ENCODE measurements at places on chromosomes 6 and 20. TPM values are rescaled to one million over a fixed set of nuclear protein-coding genes. Genes with fewer than 3 reads are reported as not detected.

DNA sequence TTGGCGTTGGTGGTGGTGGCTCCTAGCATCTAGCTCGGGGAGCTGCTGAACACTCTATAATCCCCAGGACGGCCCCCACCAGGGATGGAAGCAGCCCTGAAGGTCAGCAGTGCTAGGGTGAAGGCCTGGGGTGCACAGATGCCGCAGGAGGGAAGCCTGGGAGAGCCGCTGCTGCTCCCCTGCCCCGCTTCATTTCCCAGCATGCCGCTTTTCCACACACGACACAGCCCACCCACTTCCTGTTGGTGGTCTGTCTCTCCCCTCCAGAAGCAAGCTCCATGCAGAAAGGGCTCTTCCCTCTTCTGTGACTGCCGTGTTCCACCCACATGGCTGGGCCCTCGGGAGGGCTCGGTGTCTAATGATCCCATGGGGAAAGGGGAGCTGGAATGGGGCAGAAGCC is 35.3 kb downstream of the GNAS-AS1 start:
- no peak overlapping the region for H3K27ac ChIP-seq
- DNase-seq: no peak
- no peaks in the 10 kb centered on the region for H3K27me3 ChIP-seq
- H3K4me1 ChIP-seq: no peaks in the 10 kb centered on the region
- no peak overlapping the region for H3K4me3 ChIP-seq

DNA sequence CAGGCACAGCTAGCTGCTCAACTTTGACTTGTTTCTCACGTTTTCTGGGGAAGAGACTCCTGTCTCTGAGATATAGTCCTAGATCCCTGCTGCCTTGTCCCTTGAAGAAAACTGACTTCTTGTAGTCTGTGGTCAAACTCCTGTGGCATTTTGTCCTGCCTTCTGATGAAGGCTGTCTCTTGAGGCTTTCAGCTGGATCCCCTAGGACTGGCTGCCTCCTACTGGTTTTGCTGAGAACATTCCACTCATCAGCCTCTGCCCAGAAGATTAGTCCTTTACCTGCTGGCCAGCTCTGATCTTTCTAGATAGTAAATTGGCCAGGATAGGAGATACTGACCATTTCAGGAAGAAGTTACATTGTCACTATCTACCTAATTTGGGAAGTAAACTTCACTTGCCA is 71.9 kb upstream of the CNR1 start:
- H3K36me3 ChIP-seq: no peaks in the 10 kb centered on the region
- DNase-seq: no peak
- no peak overlapping the region for H3K4me3 ChIP-seq
- no peaks in the 10 kb centered on the region for H3K4me1 ChIP-seq
- H3K27me3 ChIP-seq: no peaks in the 10 kb centered on the region
- no peak overlapping the region for H3K27ac ChIP-seq

DNA sequence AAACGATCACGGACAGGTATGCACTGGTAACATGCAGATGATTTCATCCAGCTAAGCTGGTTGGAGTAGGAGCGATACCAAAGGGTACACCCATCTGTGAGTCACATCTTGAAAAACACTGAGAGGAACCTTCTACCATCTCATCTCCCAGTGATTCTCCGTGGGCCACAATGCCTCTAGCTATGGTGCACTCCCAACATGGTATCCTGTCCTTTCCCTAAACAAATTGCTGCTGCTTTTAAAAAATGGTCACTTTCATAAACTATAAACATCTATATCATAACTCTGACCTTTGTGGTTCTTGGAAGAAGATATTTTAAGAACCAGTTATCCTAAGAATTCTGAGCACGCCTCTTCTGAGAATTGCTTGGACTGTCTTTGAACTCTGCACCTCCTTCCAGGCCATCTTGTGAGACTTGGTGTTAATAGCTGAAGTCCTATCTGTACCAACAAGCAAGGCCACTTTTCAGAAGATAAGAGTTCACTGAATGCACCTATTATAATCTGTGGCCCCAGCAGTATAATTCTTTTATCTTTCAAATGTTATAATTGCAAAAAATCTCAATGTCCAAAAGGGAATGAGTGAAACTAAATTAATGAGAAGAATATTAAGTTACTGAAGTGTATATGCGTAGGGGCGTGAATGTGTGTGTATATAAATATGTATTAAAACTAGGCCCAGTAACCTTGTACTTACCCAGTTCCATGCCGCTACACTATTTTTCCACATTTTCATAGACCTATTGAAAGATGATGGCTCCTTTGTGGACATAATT is 70.5 kb upstream of the TPD52L1 start:
- DNase-seq: no peak
- no peak overlapping the region for H3K4me3 ChIP-seq
- H3K27me3 ChIP-seq: no peaks in the 10 kb centered on the region
- no peaks in the 10 kb centered on the region for H3K4me1 ChIP-seq

DNA sequence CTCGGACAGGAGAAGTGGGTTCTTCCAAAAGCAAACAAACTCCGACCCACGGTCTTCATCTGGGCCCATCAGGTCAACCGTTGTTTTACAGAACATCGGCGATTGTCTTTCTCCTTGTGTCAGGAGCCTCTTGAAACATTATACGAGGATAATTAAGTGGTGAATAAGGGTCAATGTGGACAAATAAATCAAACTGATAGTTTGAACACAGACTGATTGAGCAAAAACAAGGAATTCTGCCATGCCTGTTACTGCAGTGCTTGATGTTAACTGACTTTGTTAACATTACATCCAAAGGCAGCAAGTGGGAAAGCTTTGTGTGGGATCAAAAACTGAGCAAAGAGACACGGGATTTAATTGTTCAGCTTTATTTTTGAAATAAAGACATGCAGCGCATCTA is 101.1 kb upstream of the IFNGR1 start:
- no peaks in the 10 kb centered on the region for H3K36me3 ChIP-seq
- no peaks in the 10 kb centered on the region for H3K4me1 ChIP-seq
- no peak overlapping the region for H3K4me3 ChIP-seq
- no peak overlapping the region for H3K27ac ChIP-seq
- DNase-seq: no peak
- H3K27me3 ChIP-seq: no peaks in the 10 kb centered on the region

DNA sequence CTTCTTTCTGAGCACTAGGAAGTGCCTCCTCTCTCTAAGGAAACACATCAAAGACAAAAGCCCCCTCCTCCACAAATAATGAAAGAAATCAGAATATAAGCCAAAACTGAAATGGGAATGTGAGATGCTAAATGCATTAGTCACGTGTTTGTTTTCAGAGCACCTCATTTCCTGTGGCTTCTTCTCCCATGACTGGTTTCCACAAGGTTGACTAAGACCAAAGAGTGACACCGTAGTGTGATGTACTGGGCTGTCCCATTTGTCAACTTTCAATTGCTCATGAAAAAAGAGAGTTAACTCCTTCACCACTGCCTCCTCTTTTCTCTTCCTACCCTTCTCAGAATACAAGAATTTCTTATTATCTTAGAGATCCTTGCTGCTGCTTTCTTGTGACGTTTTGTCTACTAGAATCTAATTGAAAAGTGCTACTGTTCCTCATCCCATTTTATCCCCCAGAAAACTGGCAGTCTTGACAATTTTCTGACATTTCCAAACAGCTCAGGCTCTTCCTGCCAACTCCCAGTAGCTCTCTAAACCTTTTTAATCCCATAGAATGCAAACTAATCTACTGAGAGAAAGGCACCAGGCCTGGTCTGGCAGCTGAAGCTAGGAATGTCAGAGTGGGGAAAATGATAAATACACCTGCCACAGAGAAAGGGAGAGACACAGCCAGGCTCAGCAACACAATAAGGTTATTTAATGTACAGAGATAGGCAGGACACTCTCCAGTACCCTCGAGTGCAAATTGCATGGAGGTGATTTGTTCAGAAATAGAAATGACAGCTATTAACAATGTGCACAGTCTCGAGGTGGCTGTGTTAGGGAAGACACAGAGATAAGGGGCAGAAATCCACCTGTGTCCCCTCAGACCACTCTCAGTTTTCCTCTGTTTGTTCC is 671.7 kb upstream of the NRSN1 start:
- H3K36me3 ChIP-seq: no peaks in the 10 kb centered on the region
- H3K4me3 ChIP-seq: no peak overlapping the region
- no peak for DNase-seq
- no peak overlapping the region for H3K27ac ChIP-seq
- H3K27me3 ChIP-seq: no peaks in the 10 kb centered on the region

DNA sequence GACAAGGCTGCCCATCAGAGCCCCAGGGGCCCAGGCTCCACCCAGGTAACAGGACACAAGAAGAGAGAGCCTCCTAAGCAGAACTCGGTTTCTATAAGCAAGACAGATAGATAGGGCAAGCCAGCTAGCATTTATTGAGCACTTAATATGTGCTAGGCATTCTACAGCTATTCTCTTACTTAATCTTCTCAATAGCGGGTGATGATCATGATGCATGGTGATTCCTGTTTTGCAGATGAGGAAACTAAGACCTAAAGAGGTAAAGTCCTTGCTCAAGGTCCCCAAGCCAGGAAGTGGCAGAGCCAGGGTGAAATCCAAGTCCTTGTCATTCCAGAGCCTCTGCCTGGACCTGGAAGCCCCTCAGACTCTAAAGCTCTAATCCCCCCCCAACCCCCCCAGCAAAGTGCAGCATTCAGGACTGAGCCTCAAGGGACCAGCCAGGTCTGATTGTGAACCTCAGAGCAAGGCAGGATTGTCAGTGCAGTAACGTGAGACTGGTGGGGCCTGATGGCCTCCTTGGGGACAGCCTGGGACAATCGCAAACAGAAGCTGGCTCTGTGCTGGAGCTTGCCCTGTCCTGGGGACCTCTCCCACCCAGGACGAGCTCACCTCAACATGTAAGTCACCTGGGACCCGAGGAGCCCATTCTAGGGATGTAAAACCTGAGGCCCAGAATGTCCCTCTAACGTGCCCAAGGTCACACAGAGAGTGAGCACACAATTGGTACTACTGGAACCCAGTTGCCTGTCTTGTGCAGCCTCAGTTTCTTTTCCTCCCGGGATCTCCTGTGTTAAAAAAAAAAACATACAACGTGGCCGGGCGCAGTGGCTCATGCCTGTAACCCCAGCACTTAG is 48.4 kb upstream of the PTGIS start:
- H3K4me1 ChIP-seq: no peaks in the 10 kb centered on the region
- no peak overlapping the region for H3K4me3 ChIP-seq

SYNE1 gene
- total RNA-seq: 180 TPM

VIP gene
- total RNA-seq: 0.45 TPM

TCF19 gene
- 3.9 TPM for total RNA-seq

EPPIN gene
- not detected for total RNA-seq

SLC26A8 gene
- total RNA-seq: 0.12 TPM

RGS17 gene
- total RNA-seq: 0.69 TPM
